ENCODE measurements at places on chromosomes 5 and 9. TPM values are rescaled to one million over a fixed set of nuclear protein-coding genes. Genes with fewer than 3 reads are reported as not detected.
A peak's percentile ranks its signal among the peaks of the same experiment; 100 is the strongest.

DNA sequence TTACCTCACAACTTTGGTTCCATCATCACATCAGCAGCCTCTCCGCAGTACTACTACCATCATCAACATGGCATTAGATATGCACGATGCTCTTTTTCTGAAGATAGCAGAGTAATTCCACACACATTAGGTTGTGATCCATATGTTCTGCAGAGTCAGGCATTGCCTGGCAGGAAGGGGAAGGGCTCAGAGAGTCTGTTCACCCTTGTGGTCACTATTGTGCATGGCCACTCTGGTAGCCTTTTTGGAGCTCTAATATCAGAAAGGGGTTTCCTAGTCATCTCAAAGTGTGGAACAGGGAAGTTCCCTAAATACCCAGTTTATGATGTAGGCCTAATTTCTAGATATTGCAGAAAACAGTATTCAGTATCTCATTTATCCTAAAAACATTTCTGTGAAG is 373.6 kb downstream of the BNC2 start:
- no peak for DNase-seq

DNA sequence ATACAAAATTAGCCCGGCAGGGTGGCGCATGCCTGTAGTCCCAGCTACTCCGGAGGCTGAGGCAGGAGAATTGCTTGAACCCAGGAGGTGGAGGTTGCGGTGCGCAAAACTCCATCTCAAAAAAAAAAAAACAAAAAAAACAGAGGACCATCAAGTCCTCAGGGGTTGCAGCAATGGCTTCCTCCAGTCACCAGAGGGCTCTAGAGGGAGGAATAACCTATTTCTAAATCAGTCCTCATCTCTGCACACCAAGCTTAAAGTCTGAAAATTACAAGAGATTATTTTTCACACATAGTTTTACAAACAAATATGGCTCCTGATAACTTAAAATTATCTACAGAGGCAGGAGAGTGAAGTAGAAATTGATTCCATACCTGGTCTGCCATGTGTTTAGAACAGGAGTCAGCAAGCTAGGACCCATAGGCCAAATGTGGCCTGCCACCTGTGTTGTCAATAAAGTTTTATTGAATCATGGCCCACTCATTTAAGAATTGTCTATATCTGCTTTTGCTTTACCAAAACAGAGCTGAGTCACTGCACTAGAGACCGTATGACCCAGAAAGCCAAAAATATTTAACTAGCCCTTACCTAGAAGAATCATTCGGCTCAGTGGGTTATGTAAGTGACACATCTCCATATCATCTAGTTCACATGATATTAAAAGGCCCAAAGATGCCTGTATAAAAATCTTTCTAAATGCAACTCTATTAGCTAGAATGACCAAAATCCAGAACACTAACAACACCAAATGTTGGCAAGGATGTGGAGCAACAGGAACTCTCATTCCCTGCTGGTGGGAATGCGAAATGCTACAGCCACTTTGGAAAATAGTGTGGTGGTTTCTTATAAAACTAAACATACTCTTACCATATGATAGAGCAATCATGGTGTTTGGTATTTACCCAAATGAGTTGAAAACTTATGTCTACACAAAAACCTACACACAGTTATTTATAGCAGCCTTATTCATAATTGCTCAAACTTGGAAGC is 207.7 kb downstream of the FRMD3 start:
- DNase-seq: no peak

GRCh38 chr9:32331240-32331639 is 53.2 kb upstream of the ACO1 start:
- no peak for DNase-seq

The MLANA gene
- not detected for total RNA-seq

DNA sequence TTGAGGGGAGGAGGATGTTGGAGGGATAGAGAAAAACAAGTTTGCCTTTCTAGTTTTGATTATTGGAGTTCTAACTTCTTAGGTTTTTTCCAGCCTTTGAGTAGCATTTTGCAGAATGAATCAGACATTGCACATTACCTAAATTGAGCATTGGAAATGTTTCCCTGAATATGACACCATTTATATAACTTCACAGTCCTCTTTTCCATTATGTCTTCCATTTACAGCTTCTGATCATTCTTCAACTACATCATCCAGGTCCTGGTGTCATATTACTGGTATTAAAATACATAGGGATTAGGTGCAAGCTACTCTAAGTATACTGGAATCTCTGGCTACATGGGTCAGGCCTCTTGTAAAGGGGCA is 286.1 kb downstream of the ARHGAP26 start:
- no peak for DNase-seq

GRCh38 chr9:134945509-134946275 is 28.0 kb upstream of the FCN1 start:
- no peak for DNase-seq

DNA sequence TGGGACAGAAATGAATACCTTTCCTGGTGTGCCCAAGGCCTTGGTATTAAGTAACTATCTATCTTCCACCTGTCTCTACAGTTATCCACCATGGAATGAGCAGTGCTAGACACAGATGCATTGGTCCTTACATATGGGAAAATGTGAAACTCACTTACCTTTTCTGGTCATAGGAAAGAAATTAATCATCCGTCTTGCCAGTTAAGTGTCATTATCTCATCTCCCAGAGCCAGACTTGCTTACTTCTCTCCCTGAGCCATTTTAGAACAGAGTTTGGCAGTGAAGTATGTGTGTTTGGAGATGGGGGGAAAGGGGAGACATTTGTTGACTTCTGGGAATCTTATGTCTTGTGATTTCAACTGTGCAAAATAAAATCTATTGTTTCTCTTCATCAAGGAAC is 1211.0 kb upstream of the CDH6 start:
- no peak for DNase-seq

The LCN10 gene
- 0.78 TPM for total RNA-seq

GRCh38 chr9:859251-859650 is 17.8 kb downstream of the DMRT1 start:
- DNase-seq: no peak

GRCh38 chr5:150603491-150603890 is 37.0 kb upstream of the SYNPO start:
- DNase-seq: no peak

DNA sequence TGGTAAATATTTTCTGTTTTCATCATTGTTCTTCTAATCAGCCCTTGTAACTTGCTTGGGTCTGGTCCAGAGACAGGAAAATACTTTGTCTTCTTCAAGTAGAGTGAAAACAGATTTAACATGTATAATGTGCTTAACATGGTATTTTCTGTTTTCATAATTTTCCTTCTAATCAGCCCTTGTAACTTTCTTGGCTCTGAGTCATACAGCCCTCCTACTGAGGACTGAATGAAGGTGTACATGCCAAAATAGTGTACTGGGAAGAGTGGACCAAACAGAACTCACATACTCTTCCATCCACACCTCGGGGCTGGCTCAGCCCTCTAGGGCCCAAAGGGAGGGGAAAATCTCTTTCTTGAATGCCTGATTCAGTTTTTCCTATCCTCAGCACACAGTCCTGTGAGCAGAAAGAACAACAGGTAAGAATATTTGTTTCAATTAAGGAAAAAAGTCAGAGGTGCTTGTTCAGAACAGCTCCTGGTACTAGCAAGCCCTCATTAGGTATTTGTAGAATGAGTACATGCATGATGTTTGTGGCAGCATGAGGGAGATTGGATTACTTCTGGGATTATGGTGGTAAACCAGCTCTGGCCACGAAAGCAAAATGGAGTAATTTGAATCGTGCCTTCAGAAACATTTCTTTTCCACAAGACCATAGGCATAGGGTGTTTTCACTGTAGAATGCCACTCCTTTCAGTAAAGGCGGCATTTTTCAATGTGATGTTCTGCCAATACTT is 24.2 kb upstream of the MACIR start:
- DNase-seq: no peak

GRCh38 chr5:105803431-105803830 is 1867.3 kb downstream of the EFNA5 start:
- DNase-seq: no peak

The FOXD4L3 gene
- not detected for total RNA-seq

DNA sequence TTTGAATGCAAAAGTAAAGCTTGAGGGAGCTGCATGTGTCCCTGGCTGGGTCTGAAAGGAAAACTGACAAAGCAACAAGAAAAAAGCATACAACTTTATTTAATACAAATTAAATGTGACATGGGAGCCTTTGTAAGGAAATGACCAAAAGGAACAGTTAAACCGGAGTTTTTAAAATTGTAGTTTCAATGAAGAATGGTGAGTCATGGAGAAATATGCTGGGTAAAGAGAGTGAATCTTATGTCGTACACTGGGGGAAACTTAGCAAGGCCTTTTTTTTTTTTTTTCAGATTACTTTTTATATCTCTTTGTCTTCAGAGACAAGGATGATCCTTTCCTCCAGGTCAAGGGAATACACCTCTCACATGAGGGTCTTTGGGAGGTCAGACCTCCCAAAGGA is 50.1 kb upstream of the FBXL17 start:
- DNase-seq: no peak

The C9orf50 gene
- not detected for total RNA-seq

DNA sequence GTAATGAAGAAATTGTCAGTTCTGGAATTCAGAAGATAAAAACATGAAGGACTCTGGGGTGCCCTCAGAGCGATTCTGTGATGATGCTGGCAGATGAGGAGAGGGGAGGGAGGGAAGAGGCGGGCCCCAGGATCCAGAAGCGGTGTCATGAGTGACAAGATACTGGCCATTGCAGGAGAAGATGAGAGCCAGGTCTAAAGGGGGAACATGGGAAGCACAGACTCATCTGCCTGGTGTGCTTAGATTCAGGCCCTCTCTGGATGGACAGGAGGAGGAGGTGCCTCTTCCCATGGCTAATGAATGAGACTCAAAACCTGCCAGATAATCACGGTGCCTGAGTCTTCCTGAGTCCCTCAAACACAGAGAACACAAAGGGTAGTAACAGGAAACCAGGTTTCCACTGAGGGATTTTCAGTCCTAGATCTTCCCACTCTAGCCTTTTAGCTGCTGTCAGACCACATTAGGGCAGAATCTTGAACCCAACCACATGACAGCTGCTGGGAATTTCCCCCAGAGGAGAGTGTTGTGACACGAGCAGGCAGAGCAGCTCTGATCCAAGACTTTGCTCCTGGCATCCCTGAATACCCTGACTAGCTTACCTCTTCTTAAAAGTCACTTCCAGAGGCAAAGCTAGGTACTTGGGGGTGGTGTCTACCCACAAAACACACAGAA is 28.2 kb upstream of the HSPA9 start:
- DNase-seq: no peak

DNA sequence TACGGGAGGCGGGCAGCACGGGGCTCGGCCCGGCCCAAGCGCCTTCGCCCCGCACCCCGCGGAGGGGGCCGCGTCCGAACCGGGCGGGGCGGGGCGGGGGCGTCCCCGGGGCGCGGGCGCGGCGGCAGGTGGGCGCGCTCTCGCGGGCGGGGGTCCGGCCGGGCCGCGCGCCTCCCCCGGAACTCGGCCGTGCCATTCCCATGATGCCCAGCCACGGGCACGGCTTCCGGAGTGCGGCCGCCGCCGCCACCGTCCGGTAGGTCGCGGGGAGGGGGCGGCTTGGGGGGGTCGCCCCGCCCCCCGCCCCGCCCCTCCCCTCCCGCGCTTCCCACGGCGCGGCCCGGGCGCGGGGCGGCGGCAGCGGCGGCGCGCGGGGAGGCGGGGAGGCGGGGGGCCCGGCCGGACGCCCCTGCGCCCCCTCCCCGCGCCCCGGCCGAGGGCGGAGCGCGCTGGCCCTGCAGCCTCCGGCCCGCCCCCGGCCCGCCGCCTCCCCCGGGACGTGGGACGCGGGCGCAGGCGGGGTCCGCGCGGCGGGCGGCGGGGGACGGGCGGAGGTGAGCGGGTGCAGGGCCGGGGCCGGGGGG is at the start of gene PPP1R26:
TSS of gene PPP1R26 (plus strand) at position 314 of the 584 bp plus-strand sequence. CDS start 4,729 bp downstream, outside the sequence.
- peak; percentile 49 for DNase-seq

DNA sequence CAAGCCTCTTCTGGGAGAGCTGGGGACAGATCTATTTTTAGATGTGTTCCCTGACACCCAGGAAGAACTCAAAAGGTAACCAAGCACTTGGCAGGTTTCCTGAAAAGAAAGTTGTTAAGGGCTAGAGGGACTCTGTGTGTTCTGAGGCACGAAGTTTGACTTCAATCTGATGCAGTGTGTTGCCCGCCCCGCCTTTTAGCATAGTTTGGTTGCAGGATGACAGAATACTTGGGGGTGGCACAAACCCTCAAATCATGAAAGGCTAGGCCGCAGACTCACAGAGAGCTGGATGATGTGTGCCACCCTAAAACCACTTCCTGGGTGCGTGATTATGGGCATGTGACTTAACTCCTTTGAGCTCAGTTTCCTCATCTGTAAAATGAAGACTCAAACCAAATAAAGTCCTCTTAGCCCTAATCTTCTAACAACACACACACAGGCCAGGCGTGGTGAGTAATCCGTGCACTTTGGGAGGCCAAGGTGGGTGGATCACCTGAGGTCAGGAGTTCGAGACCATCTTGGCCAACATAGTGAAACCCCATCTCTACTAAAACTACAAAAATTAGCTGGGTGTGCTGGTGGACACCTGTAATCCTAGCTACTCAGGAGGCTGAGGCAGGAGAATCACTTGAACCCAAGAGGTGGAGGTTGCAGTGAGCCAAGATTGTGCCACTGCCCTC is 12.8 kb upstream of the NDFIP1 start:
- no peak for DNase-seq

The FBP1 gene
- 39.9 TPM for total RNA-seq

GRCh38 chr9:6711403-6711802 is 46.4 kb upstream of the KDM4C start:
- no peak for DNase-seq

DNA sequence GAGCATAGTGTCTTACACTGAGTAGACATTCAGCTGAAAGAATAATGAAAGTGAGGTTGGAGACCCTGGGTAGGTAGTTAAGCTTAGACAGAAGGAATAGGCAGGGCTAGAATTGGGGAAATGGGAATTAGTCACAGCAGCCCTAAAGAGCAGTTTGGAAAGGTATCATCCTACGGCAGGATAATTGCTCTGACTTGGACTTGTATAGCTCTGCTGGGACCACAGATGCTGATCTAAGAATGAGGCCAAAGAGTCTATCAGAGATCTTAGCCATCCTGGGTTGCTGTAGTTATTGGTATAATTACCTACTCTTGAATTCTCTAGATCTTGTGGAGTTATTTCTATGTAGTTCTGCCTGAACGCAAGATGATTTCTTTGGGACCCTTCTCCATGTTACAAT is 288.0 kb downstream of the ASTN2 start:
- no peak for DNase-seq

The ARL10 gene
- total RNA-seq: 2.9 TPM

GRCh38 chr5:80871541-80871961 is 88.6 kb upstream of the RASGRF2 start:
- DNase-seq: no peak

- peak; percentile 25 for DNase-seq
Measured at GRCh38 chr9:21465859-21466518, 16.1 kb downstream of the IFNE start.

The KIF20A gene
- total RNA-seq: not detected

DNA sequence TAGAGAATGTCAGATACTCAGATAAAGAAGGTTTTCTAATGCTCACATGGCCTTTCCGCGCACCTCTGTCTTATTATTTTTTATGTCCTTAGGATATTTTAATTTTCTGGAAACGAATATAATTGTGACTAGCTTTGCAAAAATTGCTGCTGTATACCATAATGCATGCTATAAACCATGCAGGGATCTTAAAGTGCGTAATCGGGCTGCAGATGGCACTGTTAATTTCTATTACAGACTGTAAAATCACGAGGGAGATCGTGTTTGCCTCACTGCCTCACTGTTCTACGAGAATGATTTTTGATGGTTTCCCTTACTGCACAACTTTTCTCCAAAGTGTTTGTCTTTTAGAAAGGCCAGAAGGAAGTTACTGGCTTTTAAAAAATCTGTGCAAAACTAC is 356.1 kb downstream of the TUSC1 start:
- DNase-seq: no peak

- DNase-seq: no peak
Measured at GRCh38 chr5:146334074-146334533, 4.5 kb upstream of the POU4F3 start.

The ZFP37 gene
- 4.4 TPM for total RNA-seq

The SLC34A1 gene
- total RNA-seq: not detected
